Uterus (tissue), 4 donors: ENCODE measurements at places on chromosomes 1 and 21.
A peak's percentile ranks its signal among the peaks of the same experiment; 100 is the strongest.

GRCh38 chr1:198079432-198079951 lies 77.3 kb upstream of the NEK7 start:
- no peak for DNase-seq

GRCh38 chr1:161096530-161096929 lies 1.6 kb upstream of the KLHDC9 start:
- peak; percentile 45 for DNase-seq

GRCh38 chr1:42164551-42165420 lies at the start of gene GUCA2A:
TSS of gene GUCA2A (minus strand) at chr1:42164745. CDS start at chr1:42164712, 33 bp downstream.
- DNase-seq = no peak

DNA sequence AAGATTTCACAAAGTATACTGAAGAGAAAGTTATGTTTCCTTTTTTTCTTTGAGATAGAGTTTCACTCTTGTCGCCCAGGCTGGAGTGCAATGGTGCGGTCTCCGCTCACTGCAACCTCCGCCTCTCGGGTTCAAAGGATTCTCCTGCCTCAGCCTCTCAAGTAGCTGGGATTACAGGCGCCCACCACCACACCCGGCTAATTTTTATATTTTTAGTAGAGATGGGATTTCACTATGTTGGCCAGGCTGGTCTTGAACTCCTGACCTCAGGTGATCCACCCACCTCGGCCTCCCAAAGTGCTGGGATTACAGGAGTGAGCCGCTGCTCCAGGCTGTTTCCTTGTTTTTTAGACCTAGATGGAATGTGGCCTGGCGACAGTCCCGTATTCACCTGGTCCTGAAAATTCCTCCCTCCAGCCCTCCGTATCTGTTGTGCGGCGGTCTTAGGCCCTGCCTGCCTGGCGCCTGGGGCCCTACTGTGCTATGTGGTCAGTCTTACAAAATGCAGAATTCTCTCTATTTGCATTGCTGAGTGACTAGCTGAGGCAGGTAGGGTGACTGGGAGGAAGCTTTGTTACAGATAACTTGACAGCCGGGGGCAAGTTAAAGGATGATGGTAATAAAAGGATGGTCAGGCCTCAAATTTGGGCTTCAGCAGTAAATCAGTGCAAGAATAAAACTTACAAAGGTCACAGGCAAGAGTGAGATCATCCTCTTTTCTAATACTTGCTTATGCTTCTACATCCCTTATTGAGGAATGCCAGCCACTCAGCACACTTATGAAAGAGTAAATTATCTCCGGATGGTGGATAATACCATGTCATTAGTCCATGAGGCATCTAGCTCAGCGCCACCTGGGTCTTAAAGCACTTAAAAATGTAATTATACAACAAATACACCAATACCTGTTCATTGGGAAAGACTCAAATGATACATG lies 30.3 kb downstream of the PARK7 start:
- no peak for DNase-seq

- no peak for DNase-seq
Observed at GRCh38 chr1:93591676-93592550, 89.7 kb downstream of the BCAR3 start.

GRCh38 chr1:167447521-167448136 lies 70.7 kb downstream of the CD247 start:
- DNase-seq = peak; percentile 7

- peak; percentile 21 for DNase-seq
Observed at GRCh38 chr1:99548943-99549605, 96.8 kb upstream of the PALMD start.

DNA sequence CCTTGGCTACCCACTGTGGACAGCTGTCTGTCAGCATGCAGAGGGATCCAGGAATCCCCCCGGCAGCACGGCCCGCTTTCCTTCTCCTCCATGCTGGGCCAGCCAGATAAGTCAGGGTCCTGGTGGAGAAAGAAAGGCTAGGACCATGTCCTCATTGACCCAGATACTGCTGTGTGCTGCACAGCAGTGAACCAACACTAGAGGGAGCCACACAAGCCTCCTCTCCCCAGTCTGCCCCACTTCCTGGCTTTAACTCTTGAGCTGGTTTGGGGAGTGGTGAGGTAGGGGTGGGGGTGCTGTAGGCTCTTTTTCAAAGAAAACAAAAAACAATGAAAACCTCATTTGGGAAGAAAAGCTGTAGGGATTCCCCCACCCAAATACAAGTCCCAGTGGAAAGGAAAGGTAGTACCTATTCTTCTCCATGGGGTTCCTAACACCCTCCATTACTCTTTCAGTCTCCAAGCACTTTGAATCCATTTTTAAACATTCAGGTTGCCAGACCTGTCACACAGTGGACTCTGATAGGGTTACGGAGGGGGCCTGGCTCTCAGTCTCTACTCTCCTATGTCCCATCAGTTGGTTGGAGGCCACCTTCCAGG lies 84.9 kb upstream of the CD1D start:
- DNase-seq = no peak

DNA sequence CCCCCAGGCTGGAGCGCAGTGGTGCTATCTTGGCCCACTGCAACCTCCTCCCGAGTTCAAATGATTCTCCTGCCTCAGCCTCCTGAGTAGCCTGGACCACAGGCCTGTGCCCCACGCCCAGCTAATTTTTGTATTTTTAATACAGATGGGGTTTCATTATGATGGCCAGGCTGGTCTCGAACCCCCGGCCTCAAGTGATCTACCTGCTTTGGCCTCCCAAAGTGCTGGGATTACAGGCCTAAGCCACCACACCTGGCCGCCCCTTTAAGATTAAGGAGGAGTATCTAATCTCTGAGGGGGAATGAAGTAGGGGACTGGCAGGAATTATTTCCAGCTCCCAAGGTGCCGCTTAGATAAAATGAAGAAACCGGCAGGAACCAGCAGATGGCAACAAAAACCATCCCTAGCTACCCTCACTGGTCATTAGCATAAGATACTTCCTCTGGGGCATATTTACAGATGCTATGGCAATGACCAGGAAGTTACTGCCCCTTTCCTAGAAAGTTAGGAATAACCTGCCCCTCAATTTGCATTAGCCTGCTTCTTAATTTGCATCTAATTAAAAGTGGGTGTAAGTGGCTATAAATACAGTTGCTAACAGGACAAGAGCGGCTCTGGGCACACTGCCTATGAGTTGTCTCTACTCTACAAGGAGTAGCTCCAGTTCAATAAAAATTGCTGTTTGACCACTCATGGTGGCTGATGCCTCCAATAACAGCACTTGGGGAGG lies 7.1 kb upstream of the NSUN4 start:
- no peak for DNase-seq

- DNase-seq = no peak
Observed at GRCh38 chr1:195754874-195755273, 853.4 kb downstream of the KCNT2 start.

DNA sequence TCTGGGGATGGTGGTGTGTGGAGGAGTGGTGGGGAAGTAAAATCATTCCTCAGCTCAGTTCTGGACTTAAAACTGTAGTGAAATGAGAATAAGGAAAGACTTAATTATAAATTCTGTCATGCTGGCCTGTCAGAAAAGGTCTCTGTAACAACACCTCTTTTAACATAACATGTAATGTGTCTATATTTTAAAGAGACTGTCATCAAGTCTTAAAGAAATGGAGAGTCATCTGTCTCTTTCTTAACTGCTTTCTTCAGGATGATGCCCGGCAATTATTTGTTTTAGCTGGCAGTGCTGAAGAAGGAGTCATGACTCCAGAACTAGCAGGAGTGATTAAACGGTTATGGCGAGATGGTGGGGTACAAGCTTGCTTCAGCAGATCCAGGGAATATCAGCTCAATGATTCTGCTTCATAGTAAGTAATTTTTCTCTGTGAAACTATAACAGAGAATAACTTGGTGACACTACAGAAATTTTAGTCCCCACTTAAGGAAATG lies 30.6 kb downstream of the GNAI3 start:
- no peak for DNase-seq

DNA sequence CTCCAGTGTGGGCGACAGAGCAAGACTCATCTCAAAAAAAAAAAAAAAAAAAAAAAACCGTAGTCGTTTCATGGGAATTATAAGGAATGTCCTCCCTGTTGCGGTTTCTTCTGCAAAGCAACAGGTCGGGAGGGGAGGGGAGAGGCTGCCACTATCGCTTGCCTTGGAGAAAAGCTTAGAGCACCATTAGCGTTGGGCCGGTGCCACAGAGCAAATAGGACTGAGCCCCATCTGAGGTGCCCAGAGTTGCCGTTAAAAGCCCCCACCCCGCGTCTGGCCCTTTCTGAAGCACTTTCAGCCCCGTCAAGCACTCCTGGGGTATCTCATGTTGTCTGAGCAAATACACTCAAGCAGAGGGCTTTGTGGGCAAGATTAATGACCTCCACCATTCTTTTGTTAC lies 2.2 kb downstream of the RIPPLY3 start:
- DNase-seq = no peak

- no peak for DNase-seq
Observed at GRCh38 chr21:41349126-41349525, 12.7 kb upstream of the MX2 start.

GRCh38 chr1:180230416-180230790 lies 339 bp downstream of the LHX4 start:
- DNase-seq = no peak

- no peak for DNase-seq
Observed at GRCh38 chr21:39014747-39015146, 168.5 kb downstream of the PSMG1 start.

- DNase-seq = peak; percentile 24
Observed at GRCh38 chr1:53592521-53592982, 133.4 kb downstream of the DMRTB1 start.

DNA sequence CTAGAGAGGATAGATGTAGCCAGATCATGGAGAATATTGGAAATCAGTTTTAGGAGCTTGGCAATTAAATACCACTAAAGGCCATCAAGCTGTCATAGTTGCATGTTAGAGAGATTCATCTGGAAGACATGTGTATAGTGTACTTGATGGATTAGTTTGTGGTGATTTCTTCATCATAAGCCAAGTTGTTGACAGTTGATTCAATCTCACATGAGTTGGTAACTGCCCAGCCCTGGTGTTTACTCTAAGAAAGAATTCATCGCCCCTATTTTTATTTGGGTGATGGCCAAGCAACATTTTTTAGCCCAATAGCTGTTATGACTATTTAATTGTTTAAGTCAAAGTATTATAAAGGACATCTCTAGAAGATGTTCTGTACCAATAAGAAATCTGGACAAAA lies 737.6 kb downstream of the PLA2G4A start:
- DNase-seq = no peak

DNA sequence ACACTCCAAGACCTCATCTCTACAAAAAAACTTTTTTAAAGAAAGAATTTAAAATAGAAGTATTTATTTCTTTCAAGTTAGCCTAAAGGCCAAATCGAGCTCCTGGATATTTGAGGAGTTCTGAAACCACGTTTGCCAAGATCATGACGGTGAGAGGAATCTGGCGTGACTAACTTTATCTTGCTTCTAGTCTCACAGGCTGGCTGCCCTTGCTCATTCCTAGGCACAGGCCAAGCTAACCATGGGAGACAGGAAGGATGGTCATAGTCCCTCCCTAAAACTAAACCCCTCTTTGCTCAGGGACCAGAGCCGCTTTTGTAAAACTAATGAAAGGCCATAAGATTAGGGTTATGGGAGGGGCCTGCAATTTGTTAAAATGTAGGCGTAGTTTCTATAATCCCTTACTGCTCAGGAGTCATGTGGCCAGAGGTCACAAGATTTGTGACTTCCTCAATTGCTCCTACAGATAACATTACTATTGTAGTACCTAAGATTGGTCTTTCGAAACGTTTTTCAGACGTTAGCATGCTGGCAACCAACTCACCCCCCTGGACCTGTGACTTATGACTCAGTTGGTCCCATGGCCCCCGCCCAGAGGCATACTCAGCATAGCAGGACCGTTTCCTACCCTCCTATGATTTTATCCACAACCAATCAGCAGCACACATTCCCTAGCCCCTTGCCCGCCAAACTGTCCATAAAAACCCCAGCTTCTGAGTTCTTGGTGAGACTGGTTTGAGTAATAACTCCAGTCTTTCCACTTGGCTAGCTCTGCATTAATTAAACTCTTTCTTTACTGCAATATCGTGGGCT lies 425.0 kb downstream of the SMYD3 start:
- DNase-seq = no peak

- no peak for DNase-seq
Observed at GRCh38 chr1:109089242-109090015, 1.1 kb upstream of the TMEM167B start.

DNA sequence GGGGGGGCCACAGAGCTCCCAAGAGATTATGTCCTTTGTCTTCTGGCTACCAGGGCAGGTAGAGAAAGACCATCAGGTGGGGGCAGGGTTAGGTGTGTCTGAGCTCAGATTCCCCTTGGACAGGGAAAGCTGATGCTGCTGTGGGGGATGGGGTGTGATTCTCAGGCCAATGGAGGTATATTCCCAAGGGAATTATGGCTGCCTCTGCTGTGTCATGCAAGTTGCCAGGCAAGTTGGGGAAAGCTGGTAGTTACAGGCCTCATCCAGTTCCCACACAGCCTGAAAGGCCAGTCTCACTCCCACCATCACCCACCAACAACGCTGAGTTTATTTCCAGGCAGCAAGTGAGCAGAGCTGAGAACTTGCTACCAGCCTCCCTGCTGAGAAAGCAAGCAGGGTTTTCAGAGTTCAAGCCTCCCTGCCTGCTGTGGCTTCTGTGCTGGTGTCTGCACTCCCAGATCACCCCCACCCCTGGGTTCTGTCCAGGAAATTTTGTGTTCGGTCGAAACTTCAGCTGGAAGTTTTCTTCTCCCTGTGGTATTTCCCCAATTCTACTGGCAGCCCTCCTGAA lies 21.3 kb downstream of the IFI16 start:
- DNase-seq = no peak

GRCh38 chr21:45637883-45638282 lies 5.6 kb upstream of the PCBP3 start:
- DNase-seq = no peak

DNA sequence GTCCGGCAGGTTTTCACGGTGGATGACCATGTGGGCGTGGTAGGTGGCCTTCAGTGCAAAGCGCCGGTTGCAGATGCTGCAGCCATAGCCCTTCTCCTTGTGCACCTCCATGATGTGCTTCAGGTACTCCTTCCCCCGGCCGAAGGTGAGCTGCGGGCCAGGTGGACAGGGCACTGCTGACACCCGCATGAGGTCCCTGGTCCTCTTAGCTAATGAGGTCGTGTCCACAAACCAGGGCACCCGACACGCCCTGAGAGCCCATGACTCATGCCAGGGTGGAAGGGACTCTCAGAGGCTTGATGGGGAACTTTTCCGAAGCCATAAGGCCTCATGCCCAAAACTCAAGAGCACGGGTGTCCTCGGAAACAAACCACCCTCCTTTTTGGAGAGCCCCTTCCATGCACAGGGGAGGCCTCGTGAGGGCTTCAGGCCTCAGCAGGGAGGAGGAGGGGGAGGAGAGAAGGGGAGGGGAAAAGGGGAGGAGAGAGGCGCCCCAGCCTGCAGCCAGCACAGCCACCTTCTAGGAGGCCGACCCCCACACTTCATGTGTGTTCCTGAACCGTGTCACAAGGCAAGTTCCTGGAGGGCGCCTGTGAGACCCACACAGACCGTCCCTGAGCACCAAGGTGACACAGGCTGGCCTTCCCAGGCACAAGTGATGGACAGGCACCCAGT lies 54.4 kb upstream of the RIPK4 start:
- no peak for DNase-seq

GRCh38 chr1:225909477-225909876 lies 14.6 kb downstream of the PYCR2 start:
- DNase-seq = no peak

GRCh38 chr1:77465139-77465538 lies 183.3 kb downstream of the AK5 start:
- no peak for DNase-seq
